SJSA1 (cell line): ENCODE measurements at places on chromosomes 13 and 19.
A peak's percentile ranks its signal among the peaks of the same experiment; 100 is the strongest.

- no peak for DNase-seq
Measured at GRCh38 chr13:75455962-75456361, 26.0 kb downstream of the TBC1D4 start.

- peak; percentile 80 for DNase-seq
Measured at GRCh38 chr19:16417660-16418596, 53.8 kb downstream of the EPS15L1 start.

DNA sequence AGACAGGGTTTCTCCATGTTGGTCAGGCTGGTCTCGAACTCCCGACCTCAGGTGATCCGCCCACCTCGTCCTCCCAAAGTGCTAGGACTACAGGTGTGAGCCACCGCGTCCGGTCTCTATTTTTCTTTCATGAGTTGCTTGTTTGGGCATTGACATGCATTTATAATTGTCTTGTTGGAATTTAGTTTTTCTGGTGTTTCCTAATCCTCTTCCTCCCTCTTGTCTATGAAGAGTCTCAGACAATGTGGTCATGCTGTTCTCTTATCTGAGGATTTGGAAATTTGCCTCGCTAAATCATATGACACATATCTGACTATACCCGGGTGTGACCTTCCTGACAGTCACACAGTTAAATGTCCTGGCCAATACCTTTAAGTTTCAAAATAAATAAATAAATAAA lies 7.4 kb upstream of the CEACAM18 start:
- no peak for DNase-seq

DNA sequence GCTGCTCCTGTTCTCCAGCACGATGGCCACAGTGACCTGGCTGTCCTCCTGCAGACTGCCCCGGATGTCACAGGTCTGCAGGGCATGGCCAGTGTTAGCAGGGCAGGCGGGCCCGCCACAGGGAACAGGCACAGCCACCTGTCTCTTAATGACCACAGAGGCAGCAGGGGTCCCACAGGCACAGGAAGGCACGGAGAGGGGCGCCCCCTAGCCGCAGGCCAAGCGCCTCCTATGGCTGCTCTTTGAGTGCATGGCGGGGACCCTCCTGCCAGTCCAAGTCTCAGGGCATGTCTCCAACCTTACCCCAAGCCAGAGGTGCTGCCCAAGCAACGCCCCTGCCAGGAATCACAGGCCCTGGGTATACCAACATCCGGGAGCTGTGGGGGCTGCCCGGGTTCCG lies 14.1 kb downstream of the IZUMO4 start:
- DNase-seq, result no peak
